Cortex of kidney (tissue), 1 donor: ENCODE measurements at places on chromosomes 4 and X.

DNA sequence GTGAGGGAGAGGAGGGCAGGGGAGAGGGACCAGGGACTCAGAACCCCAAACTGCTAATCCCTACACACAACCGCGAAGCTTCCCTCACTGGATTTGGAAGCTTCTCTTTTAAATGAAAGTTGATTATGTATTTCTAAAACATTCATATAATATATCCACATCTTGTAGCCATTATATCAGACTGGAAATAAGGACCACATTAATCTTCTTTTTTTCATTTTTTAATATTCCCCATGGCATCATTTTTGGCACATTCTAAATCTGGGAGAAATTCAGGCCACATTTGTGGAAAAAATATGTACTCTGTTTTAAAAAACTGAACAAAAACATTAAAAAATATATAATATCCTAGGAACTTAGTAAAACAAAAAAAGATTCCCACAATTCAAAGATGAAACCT lies 97.8 kb downstream of the AFAP1 start:
- no peak for DNase-seq

DNA sequence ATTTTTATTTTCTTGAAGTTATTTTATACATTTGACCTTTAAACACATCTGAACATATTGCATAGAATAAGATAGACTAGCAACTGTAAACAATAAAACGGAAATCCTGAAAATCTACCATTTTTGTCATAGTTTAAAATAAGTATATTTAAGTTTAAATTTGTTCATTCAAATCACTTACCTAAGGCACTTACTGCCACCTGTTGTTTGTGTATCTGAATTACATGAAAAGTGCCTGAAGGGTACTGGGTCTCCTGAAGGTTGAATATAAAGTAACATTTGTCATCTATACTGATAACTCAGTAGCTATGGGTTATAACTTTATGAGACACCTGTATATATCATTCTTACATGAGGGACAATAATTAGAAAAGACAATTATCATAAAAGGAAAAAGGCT lies 38.6 kb downstream of the TRPC5 start:
- no peak for DNase-seq

GRCh38 chr4:187685247-187685646 lies 310.3 kb upstream of the ZFP42 start:
- no peak for DNase-seq

DNA sequence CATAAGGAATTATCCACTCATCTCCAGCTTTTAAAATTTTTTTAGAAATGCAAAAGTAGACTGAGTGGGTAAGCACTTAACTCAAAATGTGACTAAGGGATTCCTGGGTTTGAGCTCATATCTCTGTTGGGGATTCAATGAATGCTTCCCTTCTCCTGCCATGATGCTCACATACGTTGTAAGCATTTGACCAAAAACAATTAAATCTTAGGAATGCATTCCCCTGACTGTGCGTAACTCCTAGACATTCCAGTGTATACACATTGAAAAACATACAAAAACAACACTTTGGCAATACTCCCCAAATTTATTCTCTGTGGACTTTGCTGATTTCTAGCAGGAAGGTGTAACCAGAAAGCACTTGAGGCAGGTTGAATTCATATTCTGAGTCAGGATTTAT lies 29.8 kb downstream of the SPANXA2 start:
- DNase-seq = no peak

DNA sequence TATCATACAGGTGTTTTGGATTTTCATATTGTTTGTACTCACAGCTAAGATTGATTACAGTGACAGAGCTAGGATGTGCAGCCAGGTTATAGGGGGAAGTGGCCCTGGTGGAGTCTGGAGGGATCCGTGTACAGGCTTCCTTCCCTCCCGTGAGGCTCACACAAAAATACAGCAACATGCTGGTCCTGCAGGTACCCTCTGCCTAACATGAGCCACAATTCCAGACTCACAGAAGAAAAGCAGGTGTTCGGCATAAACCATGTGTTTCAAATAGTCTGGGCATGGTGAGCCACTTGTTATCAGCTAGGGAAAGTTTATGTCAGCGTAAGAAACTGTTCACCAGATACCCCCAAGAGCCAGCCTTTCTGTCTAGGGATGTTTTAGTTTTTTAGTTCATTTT lies 82.9 kb downstream of the HTT start:
- no peak for DNase-seq

DNA sequence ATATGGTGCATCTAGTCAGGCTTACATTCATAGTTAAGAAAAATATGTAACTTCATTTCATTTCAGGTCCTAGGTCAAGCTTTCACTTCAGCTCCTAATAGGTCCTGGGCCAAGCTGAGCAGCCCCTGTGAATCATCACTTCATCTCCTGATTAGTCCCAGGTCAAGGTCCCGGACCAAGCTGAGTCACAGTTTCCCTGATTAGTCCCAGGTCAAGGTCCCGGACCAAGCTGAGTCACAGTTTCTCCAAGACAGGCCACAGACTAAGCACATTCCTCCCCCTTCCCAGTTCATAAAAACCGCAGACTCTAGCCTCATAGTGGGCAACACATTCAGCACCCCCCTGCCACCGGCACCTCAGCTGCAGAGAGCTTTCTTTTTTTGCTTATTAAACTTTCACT lies 1331.8 kb downstream of the PCDH19 start:
- no peak for DNase-seq

DNA sequence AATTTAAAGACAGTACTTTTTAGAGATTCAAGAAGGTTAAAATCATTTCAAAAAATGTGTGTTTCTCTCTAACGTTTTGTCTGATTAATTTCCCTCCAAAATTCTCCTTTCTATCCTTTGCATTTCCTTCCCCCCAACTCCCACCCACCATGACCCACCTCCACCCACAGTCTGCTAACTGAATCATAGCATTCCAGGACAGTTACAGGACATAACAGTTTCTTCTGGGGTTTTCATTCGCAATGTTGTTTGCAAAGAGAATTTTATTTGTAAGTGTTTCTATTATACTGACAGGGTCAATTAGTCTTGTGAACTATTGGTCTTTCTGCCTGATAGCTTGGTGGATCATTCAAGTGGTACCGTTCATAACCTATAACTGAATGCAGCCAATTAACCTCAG lies 53.7 kb downstream of the ANAPC10 start:
- no peak for DNase-seq

DNA sequence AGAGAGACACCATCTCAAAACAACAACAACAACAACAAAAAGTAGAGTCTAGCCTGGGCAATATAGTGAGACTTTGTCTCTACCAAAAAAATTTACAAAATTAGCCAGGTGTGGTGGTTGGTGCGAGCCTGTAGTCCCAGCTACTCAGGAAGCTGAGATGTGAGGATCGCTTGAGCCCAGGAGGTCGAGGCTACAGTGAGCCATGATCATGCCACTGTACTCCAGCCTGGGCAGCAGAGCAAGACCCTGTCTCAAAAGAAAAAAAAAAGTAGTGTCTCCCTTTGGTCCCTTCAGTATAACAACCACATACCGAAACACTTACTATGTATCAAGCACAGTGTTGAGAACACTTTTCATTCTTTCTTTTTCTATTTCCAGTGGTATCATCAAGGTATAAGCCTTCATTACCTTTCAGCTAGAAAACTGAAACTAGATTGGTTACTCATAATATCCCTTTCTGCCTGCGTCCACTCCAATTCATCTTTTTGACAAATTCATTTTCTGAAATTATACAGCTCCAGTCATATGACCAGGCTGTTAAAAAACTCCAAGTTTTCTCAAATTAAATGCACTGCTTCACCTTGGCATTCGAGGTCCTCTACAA lies 54.1 kb downstream of the RPS6KA3 start:
- no peak for DNase-seq

GRCh38 chr4:41939016-41939626 lies 3.9 kb downstream of the TMEM33 start:
- no peak for DNase-seq

DNA sequence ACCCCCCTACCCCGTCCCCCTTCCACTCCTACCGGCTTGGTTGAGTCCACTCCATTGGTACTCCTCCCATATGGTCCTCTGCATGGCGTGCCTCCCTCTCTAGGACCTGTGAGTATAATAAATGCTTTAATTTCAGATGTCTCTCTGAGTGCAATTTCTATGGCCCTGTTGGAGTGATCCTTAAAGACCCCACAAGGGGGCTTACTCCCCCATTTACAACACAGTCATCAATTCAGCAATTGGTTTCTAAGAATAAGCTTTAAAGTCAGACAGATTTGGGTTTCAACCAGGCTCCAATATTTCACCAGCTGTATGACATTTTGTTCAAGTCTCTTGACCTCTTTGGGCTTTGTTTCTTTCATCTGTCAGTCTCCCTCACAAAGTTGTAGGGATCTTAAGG lies 38.7 kb downstream of the TFDP3 start:
- no peak for DNase-seq

DNA sequence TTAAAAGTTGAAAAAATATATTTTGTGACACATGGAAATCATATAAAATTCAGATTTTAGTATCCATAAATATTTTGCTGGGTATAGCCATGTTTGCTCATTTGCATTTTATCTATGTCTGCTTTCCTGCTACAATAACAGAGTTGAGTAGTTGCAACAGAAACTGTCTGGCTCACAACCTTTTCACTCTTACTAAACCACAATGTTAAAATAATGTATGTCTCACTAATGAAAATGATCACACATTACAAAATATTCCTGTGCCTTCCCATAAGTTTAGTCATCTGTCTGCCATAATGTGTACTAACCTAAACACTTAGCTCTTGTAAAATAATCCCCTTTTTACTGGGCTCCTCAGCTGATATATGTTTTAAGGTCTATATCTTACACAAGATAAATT lies 174.0 kb upstream of the PRPS2 start:
- no peak for DNase-seq

DNA sequence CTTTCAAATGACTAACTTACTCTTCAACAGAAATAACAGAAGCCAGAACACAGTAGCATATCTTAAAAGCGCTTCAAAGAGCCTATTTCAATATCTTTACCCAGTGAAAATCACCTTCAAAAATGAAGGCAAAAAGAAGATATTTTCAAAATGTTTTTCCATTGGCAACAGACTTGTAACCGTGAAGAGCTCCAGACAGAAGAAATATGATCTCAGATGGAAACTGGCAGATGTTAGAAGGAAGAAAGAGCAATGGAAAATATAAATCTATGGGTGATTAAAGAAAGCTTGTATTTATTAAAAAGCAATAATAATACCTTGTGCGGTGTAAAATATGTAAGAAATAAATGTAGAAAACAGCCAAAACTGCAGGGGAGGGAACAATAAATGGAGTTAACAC lies 35.7 kb downstream of the PRKG2 start:
- DNase-seq = no peak

DNA sequence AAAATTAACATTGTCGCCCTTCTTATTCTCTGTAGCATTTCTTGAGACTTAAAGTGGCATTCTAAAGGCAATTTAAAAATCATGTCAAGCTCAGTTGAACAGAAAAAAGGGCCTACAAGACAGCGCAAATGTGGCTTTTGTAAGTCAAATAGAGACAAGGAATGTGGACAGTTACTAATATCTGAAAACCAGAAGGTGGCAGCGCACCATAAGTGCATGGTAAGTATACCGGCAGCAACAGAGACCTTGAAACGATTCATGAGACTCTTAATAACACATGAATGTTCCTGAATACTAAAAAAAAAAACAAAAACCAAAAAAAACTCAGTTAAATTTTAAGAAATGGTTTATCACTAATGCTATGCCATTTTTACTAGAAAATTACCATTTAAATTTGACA lies 82.4 kb upstream of the HPRT1 start:
- DNase-seq = no peak

DNA sequence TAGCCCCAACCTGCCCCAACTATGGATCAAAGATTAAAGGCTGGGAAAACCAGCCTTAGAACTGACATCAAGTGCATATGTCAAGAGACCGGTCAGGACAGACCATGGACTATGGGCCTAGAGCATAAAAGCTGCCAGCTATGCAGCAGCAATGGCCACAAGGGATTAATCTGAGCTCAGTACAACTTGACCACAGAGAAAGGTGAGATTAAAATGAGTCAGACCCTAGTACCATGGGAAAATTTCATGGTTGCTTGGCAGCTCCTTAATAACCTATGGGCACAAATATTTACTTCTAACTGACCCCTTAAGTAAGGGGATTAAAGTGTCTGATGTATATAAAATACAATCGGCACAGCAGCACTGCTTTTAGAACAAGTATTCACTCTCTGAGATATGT lies 54.4 kb downstream of the CBR4 start:
- DNase-seq = no peak

DNA sequence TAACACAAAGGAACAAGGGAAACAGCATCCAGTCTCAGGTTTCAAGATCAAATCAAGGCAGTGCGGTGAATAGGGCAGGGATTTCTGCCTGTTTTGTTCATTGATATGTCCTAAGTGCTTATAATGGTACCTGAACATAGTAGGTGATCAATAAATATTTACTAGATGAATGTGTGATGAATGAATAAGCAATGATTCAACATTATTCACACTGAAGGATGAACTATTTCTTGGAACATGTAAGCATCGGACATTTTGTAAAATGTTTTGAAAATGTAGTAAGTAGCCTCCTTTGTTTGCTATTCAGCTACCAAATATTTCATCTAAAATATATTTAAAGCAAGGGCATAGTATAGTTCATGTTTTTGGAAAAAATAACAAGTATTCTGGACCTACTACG lies 67.8 kb downstream of the USP38 start:
- DNase-seq = no peak

DNA sequence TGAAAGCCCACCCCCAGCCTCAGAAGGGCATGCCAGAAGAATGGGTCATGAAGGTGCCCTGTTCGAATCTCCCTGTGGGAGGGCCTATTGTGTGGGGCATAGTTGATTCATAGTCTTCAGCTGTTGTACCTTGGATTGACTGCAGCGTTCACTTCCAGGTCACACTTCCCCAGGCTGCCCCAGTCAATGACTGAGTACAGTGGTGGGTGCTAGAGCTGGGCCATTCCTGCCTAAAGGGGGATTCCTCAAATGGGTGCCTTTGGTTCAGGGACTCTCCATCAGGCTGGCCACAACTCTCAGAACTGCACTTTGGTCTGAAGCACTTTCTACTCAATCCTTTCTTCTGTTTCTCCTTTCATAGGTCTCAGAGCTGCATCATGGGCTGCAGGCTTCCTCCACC lies 35.0 kb upstream of the RASGEF1B start:
- no peak for DNase-seq

GRCh38 chr4:41575207-41575606 lies 37.2 kb downstream of the LIMCH1 start:
- no peak for DNase-seq

DNA sequence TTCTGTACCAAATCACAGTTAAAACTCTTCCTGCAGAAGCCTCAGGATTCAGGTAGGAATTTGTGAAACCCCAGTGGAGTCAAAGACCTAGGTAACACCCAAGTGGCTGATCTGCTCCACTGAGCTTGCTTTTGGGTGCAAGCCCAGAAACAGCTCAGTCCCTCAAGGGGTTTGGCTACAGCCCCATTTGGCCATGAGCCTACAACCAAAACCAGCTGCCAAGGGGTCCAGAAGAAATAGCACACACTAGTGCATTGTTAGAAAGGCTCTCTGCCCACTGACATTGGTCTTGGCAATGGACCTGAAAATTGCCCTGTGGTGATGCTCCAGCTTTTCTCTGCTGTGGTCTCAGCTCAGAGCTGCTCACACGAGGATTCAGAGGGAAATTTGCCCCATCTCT lies 577.4 kb upstream of the INTU start:
- no peak for DNase-seq
